ENCODE measurements at places on chromosomes 2 and 18.

DNA sequence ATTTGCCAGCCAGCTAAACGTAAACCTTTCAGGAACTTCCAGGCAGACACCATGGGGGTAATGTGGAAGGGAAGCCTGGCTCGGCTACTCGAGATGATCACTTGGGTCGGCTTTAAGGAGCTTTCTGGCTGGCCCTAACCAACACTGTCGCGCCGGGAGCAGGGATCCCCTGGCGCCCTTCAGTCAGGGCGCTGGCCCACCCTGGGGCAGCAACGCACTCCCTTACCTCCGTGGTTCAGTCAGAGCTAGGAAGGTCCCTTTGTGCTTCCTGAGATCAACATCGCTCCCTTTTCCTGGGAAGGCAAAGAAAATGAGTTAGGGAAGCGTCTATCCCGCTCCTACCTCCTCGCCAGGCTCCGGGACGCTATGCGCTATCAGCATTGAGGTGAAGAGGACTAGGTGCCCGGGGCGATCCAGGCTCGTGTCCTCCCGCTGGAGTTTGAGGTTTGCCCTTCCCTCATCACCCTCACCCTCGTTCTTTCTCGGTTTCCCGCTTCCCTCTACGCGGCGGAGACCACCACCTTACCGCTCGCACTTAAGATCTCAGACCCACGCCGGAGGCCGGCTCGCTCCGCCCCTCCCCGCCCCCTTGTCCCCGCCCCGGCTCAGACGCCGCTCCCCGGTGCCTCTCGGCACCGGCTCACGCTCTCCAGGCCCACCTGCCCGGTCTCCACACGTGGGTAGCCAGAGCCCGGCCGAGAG lies 449 bp upstream of the ATRAID start:
- peak; percentile 74 for DNase-seq

GRCh38 chr2:231110551-231110950 lies 14.3 kb downstream of the HTR2B start:
- no peak for DNase-seq

GRCh38 chr2:73956218-73956865 lies 28.4 kb upstream of the TET3 start:
- DNase-seq: no peak

DNA sequence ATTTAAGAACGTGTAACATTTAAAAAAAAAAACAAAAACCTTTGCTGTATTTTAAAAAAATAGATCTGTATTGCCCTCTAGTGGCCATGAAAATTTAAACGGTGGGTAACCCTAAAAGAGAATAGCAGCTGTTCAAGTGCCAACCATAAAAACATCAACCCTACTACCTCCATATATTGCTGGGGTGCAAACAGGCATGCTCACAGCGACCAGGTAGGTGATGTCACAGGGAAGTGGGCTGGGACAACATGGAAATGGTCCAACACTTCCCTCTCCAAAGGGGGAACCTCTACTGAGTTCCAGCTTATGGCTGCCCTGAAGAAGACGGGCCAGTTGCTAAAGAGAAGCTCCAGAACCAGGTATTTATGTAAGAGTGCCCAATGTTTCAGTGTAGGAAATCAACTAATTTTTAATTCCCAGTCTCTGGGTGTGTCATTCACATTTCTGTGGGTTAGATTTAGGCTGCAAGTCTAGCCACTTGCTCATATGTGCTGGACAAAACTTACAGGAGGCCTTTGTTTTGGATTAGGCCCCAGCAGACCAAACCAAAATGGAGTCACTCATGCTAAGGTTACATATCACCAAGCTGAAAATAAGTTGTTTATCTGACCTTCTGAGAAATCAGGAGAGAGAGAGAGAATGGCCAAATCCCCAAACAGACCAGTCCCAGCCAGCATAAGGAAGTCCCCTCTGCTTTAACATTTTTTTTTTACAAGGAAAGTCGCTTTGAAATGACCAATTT lies 54.5 kb downstream of the SKA1 start:
- no peak for DNase-seq

Data from stimulated activated CD4-positive, alpha-beta T cell treated with anti-CD3 and anti-CD28 coated beads, Interleukin-1b, Interleukin-23, amount 100 ng/mL, for 4 hours (primary cell).